ENCODE measurements at places on chromosomes 12 and 14.

GRCh38 chr12:104974626-104975290, 11.4 kb upstream of the NOPCHAP1 start:
- DNase-seq, result no peak

GRCh38 chr12:110917467-110917866, 2.9 kb downstream of the MYL2 start:
- no peak for DNase-seq

GRCh38 chr14:98138666-98139065, 1133.3 kb downstream of the BCL11B start:
- peak; percentile 77 for DNase-seq

- DNase-seq, result no peak
Measured at GRCh38 chr12:110744151-110744571, 1.5 kb upstream of the PPP1CC start.

GRCh38 chr12:11927286-11927935, 143.3 kb upstream of the BCL2L14 start:
- no peak for DNase-seq

DNA sequence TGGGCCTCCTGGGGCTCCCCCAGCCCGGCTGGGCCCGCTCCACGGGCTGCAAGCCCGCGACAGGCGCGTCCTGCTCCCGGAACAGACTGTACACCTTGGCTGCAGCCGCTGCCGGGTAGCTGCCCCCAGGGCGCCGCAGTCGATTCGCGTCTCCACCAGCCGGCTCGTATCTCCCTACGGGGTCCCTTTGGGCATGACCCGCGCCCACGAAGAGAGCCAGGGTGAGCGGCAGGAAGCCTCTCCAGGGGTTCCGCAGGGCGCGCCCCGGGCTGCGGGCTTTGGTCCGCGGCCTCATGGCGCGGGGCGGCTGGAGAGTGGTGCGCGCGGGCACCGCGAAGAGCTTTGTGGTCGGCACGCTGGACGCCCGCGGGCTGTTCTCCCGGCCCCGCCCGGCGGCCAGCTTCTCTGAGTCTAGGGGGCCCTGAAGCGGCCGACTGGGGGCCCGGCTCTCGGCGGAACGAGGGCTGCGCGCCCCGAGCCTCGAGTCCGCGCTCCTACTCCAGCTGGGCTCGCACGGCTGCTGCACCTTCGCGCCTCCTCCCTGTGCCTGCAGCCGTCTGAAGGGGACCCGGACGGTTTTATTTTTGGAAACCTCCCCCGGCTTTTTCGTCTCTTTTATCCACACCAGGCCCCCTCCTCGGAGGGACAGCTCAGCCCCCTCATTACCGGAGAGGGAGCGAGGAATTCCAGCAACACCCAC, at the start of gene LTBP2:
TSS of gene LTBP2 (minus strand) at position 588 of the 700 bp plus-strand sequence. CDS start at position 295, 293 bp downstream.
- DNase-seq, result no peak

GRCh38 chr14:74241652-74242017, 2.4 kb downstream of the VSX2 start:
- DNase-seq, result no peak

GRCh38 chr14:92670643-92671366, 77.6 kb downstream of the LGMN start:
- no peak for DNase-seq

DNA sequence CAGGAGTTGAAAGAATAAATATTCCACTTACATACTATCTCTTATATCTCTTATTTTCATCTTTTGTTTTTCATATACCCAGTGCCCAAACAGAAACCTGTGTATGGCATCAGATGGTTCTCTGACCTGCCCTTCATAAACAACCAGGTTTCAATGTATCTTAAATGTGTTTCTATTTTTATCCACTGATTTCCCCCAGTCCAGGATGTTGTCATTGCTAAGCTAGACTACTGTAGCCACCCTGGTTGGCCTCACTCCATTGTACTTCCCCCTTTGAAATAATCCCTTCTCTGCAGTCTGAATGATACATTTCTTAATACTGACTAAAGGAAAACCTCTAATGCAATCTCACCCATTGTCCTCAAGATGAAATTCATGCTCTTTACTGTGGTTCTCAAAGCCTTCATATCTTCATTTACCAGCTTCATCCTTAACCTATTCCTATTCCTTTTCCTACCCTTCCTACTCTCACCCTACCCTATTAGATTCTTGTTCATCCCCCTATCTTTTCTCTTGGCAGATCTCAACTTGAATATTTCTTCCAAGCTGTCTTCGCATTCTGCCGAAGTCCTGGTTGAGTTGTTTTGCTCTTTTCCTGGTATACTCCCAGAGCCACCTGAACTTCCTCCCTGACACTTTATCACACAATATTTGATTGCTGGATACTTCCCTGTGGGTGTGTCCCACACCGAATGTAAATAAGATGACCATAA, 312.4 kb downstream of the FOXG1 start:
- no peak for DNase-seq

DNA sequence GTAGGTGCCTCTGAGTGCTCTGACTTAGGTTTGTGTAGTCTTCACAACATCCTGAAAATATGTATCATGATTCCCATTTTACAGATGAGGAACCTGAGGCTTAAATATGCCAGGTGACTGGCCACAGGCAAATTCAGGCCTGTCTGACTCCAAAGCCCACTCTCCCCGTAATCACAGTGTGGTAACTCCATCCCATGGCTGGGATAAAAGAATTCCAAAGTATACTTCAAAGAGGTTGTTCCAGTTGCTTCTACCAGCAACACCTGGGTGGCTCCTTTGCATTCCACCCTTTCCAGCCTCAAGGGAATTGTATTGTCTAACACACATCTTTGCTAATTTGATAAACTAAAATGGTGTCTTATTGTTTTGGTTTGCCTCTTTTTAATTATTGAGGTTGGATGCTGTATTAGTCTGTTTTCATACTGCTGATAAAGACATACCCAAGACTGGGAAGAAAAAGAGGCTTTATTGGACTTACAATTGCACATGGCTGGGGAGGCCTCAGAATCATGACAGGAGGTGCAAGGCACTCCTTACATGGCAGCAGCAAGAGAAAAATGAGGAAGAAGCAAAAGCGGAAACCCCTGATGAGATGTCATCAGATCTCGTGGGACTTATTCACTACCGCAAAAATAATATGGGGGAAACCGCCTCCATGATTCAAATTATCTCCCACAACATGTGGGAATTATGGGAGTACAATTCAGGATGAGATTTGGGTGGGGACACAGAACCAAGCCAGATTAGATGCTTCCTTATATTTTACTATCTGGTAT, 9.9 kb upstream of the CHST11 start:
- no peak for DNase-seq

GRCh38 chr12:26378711-26379110, 183.3 kb downstream of the SSPN start:
- no peak for DNase-seq

DNA sequence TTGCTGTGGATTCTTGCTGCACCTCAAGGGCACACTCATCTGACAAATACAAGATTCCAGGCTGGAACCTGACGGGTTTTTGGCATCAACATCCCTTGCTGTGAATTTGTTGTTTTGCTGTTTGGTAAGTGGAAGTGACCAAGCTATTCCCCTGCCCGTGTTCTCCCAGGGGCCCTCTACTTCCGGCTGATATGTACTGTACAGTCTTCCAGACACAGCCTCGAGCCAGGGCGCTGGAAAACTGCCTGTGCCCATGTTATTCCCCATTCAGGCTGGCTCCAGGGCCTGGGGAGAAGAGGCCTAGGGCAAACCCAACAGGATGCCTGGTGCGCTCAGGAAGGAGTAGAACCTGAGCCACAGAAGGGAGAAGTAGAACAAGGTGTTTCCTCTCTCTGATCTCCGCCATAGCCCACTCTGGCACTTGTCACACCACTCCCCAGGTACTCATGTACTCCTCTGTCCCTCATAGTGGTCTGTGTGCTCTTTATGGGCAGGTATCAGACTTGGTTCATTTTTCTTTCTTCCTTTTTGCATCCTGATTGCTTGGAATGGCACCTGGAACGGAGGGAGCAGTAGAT, 67.8 kb upstream of the LTA4H start:
- no peak for DNase-seq

- DNase-seq, result no peak
Measured at GRCh38 chr14:21334202-21334906, 49.5 kb downstream of the SUPT16H start.

GRCh38 chr12:58914457-58914856, 5.8 kb downstream of the LRIG3 start:
- no peak for DNase-seq

GRCh38 chr12:99911081-99911480, 73.7 kb downstream of the ANKS1B start:
- DNase-seq, result no peak

DNA sequence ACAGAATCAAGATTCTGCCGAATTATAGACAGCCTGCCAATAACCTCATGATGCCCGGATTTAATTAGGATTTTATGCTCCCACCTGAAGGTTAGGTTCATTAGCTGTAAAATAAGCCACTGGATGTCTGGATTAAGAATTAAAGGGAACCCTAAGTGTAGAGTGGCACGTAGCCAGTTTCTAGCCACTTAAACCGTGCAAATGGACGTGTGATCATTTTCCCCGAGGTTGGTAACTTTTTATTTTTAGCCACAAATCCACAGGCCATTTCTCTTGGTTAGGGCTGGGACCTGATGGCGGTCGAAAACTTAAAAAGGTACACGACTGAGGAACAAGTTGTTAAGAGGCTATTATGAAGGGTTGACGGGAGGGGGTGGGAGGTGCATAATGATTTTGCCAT, 127.3 kb upstream of the TMPO start:
- DNase-seq, result peak; percentile 47

DNA sequence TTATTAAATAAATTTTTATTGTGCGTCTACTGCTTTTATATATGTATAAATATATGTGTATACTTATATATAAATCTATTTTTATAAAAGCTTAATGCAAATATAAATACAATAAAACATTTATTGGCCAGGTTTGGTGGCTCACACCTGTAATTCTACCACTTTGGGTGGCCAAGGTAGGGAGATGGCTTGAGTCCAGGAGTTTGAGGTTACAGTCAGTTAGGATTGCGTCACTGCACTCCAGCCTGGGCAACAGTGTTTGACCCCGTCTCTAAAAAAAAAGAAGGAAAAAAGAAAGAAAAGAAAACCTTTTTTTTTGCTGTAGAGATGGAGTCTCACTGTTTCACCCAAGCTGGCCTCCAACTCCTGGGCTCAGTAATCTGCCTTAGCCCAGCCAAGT, 20.9 kb downstream of the ACTR6 start:
- no peak for DNase-seq

- no peak for DNase-seq
Measured at GRCh38 chr12:59444932-59445331, 150.9 kb upstream of the SLC16A7 start.

GRCh38 chr12:120813588-120814153, 88.0 kb downstream of the ACADS start:
- no peak for DNase-seq

DNA sequence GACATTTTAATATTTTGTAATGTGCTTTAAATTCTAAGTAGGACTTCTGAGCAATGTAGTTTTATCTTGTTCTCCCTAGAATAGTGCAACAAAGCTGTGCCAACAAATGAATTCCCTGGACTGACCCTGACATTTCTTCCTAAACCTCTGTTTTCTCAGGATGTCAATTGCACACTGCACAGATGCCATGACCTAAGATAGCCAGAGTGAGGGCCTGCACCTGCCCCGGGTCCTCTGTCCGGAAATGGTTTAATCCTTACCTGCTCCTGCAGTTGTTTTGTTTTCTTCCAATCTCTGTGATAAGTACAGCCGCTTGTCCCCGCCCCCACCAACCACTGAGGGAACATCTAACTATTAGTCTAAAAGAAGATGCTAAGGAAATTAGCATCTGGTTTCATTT, 831.5 kb downstream of the GALC start:
- DNase-seq, result no peak

- no peak for DNase-seq
Measured at GRCh38 chr12:33690562-33690961, 250.9 kb upstream of the SYT10 start.

DNA sequence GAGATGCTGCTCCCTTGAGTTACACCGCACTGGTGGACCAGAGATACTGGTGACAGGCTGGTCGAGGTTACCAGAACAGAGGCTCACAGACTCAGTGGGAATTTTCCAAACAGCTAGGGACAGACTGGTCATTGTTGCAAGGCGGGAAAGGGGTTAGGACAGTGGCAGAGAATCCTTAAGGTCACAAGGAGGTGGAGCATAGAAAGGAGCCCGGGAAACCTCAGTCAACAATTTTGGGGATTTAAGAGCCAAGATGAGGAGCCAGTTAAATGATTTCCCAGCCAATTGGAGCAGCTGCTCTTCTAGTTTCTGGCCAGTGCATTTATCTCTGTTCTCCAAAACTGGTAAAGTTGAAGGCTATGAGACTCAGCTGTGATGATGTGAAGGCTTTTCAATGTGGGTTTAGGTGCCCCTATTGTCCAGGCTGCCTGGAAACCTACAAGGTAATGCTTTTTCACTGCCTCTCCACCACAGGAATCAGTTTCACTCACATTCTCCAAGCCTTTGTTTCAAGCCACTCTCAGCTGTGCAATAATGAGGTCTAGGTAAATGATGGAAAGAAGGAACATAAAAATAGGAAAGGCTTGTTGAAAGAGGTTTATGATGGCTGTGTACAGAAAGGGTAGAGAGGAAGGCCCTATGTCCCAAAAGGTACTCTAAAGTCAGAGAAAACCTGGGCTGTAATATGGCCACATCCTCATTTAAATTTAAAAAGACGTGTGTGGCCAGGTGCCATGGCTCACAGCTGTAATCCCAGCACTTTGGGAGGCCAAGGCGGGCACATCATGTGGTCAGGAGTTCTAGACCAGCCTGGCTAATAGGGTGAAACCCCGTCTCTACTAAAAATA, 7.0 kb upstream of the TNS2 start:
- no peak for DNase-seq

GRCh38 chr14:73997108-73997943, 21.8 kb downstream of the ENTPD5 start:
- DNase-seq, result no peak

GRCh38 chr14:97097296-97097695, 300.1 kb downstream of the VRK1 start:
- DNase-seq, result no peak

GRCh38 chr14:23115039-23115731, 3.9 kb downstream of the CEBPE start:
- no peak for DNase-seq

DNA sequence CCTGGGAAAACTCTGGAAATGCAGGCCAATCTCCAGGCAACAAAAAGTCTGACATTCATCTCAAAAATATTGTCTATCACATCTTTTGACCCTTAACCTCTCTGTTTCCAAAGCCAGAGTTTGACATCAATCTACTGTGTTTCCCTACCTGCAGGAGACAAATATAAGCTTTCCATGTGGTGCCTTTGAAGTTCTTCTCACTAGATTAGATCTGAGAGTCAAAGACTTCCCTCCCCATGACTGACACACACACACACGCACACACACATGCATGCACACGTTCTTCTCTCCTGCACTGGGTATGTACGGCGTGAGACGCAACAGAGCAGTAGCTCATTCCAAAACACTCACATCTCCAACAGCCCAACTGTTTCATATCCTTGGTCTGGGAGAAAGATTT, 8.1 kb upstream of the ITPR2 start:
- DNase-seq, result no peak

- no peak for DNase-seq
Measured at GRCh38 chr14:34489324-34489723, 27.3 kb upstream of the SPTSSA start.

DNA sequence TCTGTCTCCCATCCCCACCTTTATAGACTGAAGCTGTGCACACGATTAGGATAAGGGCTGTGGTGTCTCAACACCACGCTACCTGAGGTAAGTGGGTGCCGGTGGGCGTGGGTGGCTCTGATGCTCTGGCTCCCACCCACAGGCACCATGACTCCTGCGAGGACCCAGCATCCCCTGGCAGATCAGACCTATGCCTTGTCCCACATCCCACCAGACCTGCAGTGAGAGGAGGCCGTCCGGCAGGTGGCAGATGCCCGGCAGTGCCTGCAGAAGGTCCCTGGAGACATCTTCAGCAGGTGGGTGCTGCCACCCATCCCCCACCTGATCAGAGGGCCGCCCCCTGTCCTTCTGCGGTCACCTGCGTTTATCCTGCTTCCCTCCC, 104.4 kb upstream of the PRB2 start:
- DNase-seq, result peak; percentile 40
